Endothelial cell (in vitro differentiated cells): ENCODE measurements at places on chromosomes 1 and 21.

- DNase-seq, result peak; percentile 72
Measured at GRCh38 chr1:156898161-156898566, 4.6 kb downstream of the PEAR1 start.

GRCh38 chr1:20792196-20792595 is 5.1 kb upstream of the HP1BP3 start:
- no peak for DNase-seq

- peak; percentile 44 for DNase-seq
Measured at GRCh38 chr1:35707601-35708440, 10.9 kb downstream of the C1orf216 start.

GRCh38 chr21:33552093-33552998 is 9.5 kb downstream of the SON start:
- DNase-seq, result no peak

GRCh38 chr1:199778324-199778955 is 249.1 kb upstream of the NR5A2 start:
- no peak for DNase-seq

DNA sequence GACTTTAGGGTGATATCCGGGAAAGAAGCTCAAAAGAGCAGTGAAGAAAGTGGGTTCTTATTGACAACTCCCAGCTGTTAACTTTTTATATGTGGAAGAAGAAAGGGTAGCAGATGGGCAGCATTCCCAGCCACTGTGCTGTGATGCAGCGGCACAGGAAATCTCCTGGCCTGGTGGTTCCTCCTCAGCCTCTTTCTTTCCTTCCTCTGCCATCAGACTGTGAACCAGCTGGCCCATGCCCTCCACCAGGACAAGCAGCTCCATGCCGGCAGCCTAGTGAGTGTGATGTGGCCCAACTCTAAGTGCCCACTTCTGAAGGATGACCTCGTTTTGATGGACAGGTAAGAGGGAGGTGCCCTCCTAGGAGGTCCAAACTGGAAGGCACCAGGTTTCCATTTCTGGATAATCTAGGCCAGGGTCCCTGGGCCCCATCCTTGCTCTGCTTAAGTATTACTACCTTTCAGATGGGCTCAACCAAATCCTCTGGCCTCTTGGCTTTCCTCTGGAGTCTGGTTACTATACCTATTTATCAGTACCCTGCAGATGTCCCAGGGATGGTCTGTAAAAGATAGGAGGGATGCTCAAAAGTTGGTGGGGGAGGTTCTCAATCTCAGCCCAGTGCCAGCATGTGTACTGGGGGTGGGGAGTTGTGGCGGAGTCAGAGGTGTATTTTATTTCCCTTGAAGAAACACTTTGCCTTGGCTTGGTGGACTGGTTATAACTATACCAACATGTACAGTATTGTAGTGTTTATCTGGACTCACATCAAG is 17.0 kb downstream of the MFN2 start:
- no peak for DNase-seq

GRCh38 chr1:240122639-240123613 is 31.2 kb downstream of the FMN2 start:
- no peak for DNase-seq

DNA sequence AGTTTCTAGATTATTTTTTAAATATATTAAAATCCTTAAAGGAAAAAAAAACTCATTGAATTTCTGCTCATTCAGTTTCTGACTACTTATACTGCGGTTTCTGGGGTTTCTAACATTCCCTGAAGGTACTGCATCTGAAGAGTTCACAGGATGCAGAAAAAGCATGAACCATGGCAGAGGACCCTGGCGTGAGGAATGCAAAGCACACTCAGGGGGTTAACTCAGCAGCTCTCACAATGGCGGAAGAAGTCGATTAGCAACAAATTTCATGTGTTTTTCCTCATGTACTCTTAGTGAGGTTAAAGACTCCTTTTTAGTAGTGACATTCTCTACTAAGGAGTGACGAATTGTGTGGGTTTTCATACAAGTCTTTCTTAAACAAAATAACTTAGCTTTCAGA is 975.6 kb downstream of the NCAM2 start:
- DNase-seq, result no peak

- DNase-seq, result no peak
Measured at GRCh38 chr1:85976516-85977205, 179.9 kb downstream of the COL24A1 start.

DNA sequence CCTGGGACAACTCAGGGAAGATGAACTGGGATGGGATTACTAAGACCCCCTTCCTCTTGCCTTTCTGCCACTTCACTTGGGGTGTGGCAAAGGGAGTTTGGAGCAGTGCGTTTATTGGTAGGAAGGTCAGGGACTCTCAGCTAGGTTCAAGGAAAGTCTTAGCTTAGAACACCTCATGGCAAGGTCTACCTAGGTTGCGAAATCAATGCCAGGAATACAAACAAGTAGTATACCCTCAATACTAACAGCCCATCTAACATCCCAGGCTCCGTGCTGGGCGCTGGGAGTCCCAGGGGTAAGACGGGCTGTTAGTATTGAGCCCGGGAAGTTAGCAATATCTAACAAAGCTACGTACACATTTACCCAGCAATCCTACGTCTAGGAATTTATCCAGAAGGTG is 4.7 kb downstream of the ATP2B4 start:
- no peak for DNase-seq

DNA sequence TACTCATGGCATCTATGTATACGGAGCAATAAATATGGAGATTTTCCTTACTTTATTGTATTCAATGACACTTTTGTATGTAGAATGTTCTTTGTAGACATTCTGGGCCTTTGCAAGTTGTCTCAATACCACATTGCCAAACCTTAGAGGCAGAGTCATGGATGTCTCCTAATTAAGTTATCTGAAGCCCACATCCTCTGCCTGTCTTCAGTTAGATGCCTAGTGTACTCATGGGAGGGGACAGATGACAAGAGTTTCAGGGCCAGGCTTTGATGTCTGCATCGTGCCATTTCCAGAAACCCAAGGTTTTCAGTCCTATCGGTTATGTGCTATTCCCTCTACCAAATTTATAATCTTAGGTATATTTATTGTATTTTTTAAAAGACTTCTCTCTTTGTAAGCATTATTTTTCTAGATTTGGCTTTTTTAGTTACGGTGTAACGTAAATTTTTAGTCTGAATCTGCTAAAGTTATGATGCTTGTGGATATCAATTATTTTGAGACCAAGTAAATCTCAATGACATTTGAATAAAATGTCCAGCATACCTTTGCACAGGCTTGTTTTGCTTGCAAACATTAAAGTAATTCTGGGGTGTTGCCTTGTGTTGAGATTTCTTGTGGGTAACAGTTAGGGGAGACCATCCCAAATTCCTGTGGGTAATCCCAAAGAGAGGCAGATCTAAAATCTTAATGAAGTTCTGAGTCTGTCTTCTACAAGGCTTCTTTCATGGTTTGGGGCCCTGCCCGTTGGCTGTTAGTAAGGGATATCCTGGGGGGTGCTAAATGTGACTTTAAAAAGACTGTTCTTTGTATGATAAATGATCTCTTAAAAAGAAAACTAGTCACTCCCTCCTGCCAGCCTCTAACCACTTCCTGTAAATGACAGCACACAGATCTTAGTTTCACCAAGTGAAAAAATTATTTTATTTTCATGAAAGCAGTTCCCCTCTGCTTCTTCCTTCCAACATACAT is 8.0 kb upstream of the MACF1 start:
- no peak for DNase-seq

DNA sequence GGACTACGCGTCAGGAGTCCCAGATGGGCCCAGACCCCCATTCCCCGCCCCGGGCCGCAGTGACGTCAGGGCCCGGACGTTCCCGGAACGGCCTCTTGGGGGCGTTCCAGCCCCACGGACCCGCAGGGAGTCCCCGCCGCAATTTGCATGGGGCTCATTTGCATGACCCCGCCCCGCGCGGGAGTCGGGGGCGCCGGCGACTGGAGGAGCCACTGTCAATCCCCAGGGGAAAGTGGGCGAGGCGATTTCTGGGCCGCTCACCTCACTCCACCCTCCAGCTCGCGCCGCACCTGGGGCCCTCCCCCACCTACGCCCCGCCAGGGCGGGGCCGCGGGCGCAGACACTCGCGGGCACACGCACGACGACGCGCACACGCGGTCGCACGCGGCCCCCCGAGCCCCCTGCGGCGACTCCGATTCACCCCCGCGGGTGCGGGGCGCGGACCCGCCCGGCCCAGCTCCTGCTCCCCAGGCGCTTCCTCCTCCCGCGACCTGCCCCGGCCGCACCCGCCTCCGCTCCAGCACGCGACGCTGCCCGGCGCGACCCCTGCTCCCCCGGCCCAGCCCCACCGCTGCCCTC is 13.2 kb downstream of the AGRN start:
- DNase-seq, result peak; percentile 93

DNA sequence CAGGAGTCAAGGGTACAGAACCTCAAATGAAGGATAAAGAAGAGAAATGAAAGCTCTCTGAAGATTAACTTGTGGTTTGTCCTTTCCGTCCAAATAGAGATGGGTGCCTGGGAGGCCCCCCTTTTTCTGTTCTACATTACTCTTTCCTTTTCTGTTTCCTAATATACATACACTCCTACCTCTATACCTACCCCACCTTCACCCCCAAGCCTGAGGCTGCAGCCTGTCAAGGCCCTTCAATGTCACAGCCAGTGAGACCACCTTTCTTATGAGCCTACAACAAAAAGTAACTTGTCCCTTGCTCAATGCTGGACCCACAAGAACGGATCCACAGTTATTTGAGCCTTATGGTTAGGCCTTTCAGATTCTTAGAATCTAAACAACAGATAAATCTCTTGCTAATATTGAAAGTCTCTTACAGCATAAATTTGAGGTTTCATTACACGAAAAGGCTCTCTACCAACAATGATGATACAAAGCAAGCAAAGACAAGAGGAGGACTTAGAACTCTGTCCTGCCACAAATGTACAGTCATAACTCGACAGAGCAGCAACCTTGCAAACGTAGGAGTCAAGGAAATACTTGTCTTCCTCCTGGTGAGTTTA is 4.1 kb upstream of the TRAF3IP3 start:
- no peak for DNase-seq

- no peak for DNase-seq
Measured at GRCh38 chr1:234475167-234475793, 3.7 kb downstream of the TARBP1 start.

- peak; percentile 44 for DNase-seq
Measured at GRCh38 chr1:51518033-51518585, 957 bp downstream of the EPS15 start.

- no peak for DNase-seq
Measured at GRCh38 chr21:43006874-43007208, 32.5 kb downstream of the PKNOX1 start.

DNA sequence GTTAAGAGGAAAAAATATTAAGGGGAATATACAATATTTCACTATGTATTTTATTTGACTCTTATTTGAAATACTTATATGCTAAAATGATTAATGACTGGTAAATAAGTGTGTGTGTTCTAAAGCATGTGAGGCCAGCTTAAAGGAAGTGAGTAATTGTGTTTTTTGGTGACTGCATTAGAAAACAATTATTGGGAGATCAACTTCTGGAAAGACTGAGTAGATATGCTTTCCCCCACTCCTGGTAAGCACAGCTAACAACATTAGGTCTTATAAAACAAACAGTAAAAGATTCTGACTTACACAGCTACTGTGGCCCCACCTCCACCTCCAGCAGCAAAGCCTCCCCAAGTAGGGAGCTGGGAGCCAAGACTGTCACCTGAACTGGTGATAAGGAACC is 403.0 kb downstream of the SRGAP2C start:
- no peak for DNase-seq

- DNase-seq, result no peak
Measured at GRCh38 chr1:93592551-93592949, 89.1 kb downstream of the BCAR3 start.

DNA sequence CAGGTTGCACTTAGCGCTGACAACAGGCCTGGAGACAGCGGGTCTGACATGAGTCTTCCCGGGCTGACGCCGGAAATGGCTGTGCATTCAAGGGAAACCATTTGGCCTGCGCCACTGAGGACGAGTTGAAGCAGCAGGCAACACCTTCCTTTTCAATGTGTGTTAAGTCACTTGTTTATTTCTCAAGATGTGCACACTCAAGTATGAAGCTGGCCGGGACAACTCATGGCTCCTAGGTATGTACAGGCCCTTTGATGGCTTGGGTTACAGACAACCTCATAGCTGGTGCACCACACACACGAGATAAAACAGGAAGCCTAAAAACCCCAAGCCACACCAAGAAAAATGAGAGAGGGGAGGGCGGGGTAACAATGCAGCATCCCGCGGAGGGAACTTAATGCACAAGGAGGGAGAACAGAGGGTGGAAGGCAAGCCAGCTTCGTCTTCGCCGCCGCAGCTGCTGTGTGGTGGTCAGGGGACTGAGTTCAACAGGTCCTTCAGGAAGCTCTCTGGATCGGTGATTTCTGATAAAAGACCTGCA is 118.0 kb upstream of the IFFO2 start:
- DNase-seq, result no peak

GRCh38 chr1:108560189-108560873 is 431 bp downstream of the EEIG2 start:
- DNase-seq, result no peak

DNA sequence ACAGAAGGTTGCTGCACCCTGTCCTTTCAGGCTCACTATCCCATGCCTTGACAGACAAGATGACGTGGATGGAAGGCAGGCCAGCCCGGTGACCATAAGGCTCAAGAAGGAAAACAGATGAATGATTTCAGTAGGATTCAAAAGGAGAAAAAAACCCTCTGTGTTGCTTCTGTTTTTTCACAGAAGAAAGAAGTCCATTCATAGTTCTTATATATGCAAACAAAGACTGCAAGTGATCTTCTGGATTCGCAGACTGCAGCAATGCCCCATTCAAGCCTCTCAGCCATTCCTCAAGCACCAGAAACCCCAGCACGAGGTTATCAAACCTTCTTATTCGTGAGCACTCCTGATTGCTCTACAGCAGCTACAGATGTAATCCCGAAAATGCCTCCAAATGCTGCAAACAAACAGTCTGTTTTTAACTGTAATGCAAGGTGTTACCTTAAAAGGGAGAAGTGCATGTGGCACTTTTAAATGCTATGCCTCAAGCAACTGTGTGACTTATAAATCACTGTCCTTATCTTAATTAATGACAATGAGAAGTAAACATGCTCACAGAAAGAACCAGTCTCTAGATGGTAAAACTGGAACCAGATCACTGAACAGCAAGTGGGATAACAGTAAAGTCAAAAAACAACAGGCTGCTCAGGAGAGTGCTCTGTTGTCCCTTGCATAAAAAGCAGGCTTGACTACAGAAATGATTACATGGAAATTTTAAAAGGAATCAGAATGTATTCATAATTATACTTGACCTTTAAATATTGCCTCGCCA is 173.9 kb downstream of the HHIPL2 start:
- DNase-seq, result no peak

DNA sequence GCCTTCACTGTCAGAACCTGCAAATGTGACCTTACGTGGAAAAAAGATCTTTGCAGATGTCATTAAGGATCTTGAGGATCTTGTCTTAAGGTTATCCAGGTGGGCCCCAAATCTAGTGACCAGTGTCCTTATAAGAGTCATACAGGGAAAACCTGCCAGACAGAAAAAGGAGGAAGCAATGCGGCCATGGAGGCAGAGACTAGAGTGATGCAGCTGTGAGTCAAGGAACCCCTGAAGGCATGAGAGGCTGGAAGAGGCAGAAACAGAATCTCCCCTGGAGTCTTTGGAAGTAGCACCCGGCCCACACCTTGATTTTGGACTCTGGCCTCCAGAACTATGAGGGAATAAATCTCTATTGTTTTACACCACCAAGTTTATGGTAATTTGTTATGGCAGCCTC is 36.5 kb upstream of the DNASE2B start:
- no peak for DNase-seq

- DNase-seq, result no peak
Measured at GRCh38 chr1:40786171-40786994, 2.8 kb downstream of the KCNQ4 start.
